ENCODE measurements at places on chromosomes 7 and 10.
A peak's percentile ranks its signal among the peaks of the same experiment; 100 is the strongest.

DNA sequence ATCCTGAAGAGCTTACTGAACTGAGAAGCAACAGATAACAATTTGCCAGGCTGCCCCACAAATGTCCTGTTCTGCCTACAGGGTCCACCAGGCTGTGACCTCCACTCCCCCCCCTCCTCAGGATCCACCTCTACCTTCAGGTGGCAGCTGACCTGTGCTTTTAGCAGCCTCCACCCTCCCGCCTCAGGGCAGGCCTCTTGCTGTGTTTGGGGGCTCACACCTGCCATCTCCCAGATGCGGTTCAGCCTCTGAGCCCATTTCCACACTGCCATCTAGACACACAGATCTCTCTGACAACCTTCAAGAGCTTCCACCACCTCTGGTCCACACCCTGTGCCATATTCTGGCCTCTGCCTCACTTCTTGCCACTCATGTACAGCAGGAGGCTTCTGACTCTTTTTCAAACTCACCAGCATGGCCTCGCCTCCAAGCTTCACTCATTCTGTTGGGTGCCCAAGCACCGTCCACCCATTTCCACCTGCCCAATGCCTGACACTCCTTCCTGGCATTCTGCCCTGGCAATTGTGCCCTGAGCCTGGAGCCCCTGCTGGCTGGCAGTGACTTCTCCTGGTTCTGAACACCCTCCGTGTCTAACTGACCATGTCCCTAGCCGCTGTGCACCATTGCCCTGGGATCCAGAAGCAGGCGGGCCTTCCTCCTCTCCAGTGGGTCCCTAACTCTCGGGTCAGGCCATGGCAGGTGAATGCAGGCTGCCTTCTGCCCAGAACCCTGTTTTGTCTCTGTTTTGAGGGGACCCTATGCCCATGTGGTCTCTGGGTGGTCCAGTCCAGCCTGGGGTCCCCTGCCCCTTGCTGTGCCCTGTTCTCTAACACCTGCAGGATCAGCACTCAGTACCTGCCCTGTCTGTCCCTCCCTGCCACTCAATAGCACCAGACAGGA, 18.5 kb downstream of the TMEM72 start:
- no peak for DNase-seq

- no peak for DNase-seq
Observed at GRCh38 chr10:14299556-14299955, 31.2 kb downstream of the FRMD4A start.

GRCh38 chr7:94095316-94096009, 91.3 kb upstream of the BET1 start:
- no peak for DNase-seq

DNA sequence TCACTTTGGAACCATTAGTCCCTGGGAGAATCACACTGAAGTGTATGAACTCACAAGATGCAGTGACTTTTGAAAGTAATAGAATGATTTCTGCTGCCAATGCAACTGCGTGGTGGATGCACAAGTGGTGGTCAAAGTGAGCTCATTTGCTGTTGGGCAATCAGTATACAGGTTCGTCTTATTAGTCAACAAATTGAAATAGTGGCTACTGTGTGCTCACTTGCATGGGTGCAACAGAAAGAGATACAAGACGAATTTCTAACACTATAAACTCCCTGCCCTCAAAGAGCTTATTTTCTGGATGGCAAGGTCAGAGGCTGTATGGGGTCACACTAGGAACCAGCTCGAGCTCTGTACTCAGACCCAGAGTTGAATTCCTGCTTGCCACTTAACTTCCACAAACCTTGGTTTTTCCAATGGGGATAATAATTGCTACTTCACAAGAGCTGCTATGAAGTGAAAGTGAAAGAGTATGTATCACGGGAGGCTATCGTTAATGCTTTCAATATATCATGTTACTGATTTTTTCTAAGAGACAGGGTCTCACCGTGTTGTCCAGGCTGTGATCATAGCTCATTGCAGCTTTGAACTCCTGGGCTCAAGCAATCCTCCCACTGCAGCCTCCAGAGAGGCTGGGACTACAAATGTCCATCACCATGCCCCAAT, 8.3 kb upstream of the BCL7B start:
- no peak for DNase-seq

GRCh38 chr7:149801002-149801566, 27.7 kb upstream of the ZNF467 start:
- DNase-seq: no peak

- DNase-seq: no peak
Observed at GRCh38 chr10:85280014-85280413, 951.6 kb downstream of the CCSER2 start.

- DNase-seq: no peak
Observed at GRCh38 chr10:7810443-7810842, 7.9 kb upstream of the TAF3 start.

DNA sequence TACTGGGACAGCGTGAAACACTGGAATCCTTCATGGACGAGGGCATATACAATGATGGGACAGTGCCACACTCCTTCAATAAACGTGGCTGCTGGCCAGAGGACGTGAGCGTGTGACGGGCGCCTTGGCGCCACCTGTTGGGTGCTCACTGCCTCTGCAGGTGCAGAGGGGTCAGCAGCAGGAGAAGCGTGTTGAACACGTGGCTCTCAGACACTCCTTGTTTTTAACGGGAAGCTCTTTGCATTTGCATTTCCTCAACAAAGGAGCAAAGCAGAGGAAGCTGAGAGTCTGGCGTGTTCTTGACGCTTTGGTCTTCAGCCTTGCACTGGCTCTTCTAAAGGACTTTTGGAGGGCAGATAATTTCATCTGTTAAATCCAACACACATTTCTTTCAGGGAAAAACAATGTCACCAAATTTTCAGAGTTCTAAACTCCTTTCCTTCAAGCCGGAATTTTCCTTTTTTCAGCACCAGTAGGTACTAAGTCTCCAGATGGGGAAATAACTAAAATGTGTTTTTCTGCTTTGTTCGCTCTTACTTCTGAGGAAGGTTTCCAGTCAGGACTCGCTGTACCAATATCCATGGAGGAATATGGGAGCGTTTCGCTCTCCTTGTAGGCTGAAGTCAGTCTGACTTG, 2.9 kb upstream of the GET4 start:
- peak; percentile 47 for DNase-seq

DNA sequence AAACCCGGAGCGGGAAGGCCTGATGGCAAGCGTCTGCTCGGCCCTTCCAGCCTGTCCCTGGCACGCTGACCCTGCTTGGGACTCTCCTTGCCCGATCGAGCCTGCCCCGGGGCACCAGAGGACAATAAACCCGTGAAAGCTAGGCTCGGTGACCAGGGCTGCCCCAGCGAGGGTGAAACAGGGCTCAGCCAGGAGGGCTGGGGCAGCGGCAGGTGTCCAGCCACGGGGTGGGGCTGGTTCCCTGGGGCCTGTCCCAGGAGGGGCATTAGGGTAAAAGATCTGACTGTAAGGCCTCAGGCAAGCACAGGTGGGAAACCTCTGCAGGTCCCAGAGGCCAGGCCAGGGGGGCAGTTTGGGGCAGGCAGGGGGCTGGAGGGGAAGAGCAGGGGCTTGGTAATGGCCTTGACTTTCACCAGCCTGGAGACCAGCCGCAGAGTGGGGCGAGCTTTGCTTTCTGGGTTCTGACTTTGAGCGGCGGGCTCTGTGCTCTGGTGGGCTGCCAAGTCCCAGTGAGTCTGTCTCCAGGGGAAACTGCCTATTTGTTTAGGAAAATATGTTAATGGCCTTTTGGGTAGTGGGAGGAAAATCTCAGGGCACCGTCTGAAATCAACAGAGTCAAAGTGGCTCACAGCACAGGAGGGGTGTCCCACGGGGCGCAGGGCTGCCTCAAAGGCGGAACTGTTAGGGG, 68.2 kb upstream of the INPP5A start:
- no peak for DNase-seq

DNA sequence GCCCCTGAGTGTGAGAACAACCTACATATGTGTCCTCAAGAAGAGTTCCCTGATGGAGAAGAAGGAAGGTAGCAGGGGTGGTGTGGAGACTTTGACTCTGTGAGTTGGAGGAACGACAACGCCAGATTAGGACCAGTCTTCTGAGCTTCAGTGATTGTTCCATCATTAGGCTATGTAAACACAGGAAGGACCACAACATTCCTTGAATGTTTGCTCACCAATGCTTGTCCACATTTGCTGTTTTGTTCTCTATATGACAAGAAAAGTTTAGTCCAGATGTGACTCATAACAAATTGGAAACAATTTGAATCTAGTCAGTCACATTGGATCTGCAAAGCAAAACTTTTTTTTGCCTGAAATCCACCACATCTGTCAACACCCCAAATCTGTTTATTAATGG, 62.7 kb downstream of the ENTPD1 start:
- DNase-seq: no peak

DNA sequence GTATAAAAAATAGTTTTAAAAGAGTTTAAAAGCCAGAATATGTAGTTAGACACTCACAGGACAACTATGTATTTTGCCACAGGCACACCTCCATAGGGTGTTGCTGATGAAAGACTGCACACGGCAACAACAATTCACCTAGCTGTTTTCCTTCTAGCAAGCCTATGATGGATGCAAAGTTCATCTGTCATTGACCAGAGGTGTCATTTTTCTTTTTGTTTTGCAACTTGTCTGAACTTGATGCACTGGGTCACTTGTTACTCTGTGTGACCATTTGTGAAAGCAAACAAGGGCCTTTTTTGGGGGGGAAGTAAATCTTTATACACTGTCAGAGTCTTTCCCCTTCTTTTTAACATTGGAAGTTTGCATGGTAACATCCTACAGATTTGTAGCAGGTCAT, 258.0 kb upstream of the SEMA3A start:
- DNase-seq: no peak

GRCh38 chr10:93457511-93457910, 24.6 kb downstream of the MYOF start:
- DNase-seq: no peak

DNA sequence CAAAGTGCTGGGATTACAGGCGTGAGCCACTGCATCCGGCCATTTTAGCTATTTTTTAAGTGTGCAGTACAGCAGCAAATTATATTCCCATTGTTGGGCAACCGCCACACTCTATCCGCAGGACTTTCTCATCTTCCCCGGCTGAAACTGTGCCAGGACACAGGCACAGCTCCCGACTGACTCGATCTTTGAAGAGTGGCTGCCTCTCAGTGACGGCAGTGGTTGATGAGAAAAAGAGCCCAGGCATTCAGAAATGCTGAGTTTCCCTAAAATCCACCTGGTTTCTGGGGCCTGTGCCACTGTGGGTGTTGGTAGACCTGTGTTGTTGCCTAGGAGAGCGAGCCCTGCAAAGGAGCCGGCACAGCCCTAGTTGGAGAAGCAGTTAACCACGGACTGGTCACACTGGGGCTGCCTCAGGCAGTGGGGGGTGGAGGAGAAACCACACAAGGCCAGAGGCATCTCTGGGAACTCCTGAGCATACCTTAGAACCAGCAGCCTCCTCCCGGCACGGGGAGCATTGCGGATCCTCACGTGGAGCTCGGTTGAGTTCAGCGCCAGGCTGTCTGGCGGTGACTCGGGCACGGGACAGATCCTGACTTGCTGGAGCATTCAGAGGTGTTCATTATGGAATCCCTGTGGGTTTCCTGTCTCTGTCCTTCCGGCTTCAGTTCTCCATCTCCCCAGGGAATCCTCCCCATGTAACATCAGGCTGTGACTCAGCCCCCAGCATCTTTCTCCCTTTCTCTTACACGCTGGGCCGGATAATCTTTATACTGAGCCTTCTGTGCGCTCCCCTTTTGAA, 16.2 kb downstream of the PFKFB3 start:
- no peak for DNase-seq

- no peak for DNase-seq
Observed at GRCh38 chr7:28481091-28481926, 69.0 kb downstream of the CREB5 start.

- DNase-seq: no peak
Observed at GRCh38 chr10:126049759-126050700, 153.7 kb downstream of the FANK1 start.

DNA sequence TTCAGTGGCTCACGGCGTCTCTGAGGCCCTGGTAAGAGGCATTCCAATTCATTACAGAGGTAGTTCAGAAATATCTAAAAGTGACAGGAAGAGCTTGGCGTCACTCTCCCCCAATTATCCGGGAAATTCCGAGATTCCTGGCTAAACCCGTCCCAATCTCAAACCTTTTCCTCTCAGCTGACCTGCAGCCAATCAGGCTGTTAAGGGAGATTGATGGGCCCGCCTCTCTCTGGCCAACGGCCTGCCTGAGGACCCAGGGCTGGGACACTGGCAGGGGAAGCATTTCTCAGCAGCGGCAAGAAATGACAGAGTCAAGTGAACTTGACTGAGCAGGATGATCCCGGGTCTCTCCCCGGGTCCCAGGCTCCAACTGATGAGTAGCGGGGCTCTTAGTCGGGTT, 72.3 kb downstream of the EBF3 start:
- DNase-seq: no peak

GRCh38 chr7:518630-519483, 789 bp downstream of the PDGFA start:
- DNase-seq: peak; percentile 29

DNA sequence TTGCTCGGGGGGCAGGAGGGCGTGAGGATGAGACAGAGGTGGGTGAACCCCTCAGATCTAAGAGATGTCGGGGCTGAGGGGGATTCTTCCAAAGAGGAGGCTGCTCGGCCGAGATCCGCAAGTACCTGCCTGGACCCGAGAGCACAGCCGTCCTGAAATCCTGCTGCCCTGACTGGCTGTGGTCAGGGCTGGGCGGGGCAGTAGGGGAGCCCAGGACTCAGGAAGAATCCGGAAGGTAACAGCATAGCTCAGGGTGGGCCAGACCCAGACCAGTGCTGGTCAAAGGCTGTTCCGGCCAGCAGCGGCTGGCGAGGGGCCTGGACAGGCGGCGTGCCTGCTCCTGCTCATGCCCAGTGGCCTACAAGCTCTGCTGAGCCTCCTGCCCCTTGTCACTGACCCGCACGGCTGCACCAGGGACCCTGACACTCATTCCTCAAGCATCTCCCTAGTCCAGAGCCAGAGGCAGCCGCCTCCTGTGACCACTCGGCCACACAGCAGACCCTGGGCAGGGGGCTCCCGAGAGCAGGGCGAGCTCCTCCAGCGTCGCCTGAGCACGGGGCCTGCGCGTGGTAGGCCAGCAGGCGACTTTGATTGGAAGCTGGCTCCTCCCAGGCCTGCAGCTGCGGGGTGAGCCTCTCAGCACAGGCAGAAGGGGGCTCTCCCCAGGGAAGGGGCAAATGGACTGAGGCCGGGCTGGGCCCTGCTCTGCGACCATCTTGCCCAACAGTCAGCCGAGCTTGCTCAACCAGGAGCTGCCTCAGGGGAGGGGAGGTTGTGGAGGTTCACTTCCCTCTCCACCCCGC, 3.1 kb upstream of the ADAP1 start:
- no peak for DNase-seq

All from activated CD4-positive, alpha-beta T cell treated with anti-CD3 and anti-CD28 coated beads, Interleukin-2, amount 50 U/mL, for 24 hours (primary cell).